ENCODE measurements at places on chromosomes 5 and 9. TPM values are rescaled to one million over a fixed set of nuclear protein-coding genes. Genes with fewer than 3 reads are reported as not detected.
A peak's percentile ranks its signal among the peaks of the same experiment; 100 is the strongest.

Gene SH3RF2
- total RNA-seq = 350 TPM

DNA sequence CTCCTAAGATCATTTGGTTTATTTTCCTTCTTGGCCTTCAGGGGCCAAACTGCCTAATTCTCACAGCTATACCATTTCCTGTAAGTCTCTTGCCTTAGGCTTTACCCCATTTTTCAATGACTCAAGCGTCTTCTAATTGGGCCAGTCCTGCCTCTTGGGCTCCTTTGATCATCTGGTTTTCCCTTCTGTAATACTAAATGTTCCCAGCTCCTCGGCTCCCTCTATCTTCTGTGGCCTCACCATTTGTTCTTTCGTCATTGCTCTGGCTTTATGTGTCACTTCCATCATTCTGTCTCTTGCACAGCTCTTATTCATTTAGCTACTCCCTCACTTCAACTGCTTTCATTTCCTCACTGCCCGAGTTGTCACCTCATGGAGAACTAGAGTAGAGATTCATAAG lies 14.5 kb upstream of the SPINK7 start:
- no peak for DNase-seq

Gene CDH9
- total RNA-seq = not detected

- DNase-seq = no peak
These were observed 176.7 kb upstream of the ZNF608 start for GRCh38 chr5:124923131-124923530.

GRCh38 chr9:105330755-105331154 lies 86.3 kb downstream of the SLC44A1 start:
- no peak for DNase-seq

Gene SLC34A3
- not detected for total RNA-seq

Gene AFAP1L1
- total RNA-seq = 48.9 TPM

Gene PRRT1B
- total RNA-seq = not detected

DNA sequence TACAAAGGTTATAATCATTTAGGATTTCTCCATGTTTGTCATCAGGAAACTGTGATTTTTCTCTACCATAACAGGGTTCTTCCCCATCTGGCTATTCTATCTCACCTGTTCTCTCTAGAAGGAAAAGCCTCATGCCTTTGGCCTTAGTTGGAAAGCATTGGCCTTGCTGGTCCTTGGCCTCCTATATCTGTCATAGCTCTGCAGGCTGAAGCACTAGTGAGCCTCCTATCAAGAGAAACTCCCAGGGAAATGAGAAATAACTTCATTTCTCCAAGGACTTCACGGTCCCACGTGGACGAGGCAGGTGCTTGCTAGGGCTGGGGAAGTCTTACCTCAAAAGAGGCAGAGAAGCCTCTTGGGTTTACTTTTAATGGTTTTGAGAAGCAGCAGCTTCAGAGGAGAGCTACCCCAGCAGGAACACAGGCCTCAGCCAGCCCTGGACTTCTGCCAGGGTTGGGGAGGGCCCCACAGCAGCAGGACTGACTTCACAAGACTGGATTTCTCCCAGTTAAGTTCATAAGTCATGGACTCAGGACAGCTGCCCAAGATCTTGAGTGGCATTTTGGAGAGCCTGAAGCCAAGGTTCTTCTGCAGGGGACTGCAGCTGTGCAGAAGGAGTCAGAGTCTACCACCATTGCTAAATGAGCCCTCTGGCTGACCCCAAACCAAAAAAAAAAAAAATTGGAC lies 15.8 kb upstream of the PSAT1 start:
- DNase-seq = peak; percentile 89

GRCh38 chr9:36125062-36125855 lies 11.3 kb upstream of the GLIPR2 start:
- DNase-seq = no peak

Gene ABO
- total RNA-seq = 1.7 TPM

GRCh38 chr5:144328494-144328893 lies 157.8 kb downstream of the KCTD16 start:
- no peak for DNase-seq

Gene SPINK7
- not detected for total RNA-seq

Gene RASGRF2
- 6.5 TPM for total RNA-seq

DNA sequence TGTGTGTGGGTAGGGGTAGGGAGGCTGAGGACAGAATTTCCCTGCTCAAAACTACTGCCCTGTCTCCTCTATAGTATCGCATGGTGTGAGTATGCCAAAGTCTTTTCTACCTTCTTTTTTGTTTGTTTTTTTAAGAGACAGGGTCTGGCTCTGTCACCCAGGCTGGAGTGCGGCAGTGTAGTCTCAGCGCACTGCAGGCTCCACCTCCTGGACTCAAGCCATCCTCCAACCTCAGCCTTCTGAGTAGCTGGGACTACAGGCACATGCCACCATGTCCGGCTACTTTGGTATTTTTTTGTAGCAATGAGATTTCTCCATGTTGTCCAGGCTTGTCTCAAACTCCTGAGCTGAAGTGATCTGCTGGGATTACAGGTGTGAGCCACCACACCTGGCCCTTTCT lies 2.5 kb downstream of the SRP19 start:
- DNase-seq = peak; percentile 40

Gene HSDL2
- 284 TPM for total RNA-seq

Gene AHRR
- total RNA-seq = 2.1 TPM

DNA sequence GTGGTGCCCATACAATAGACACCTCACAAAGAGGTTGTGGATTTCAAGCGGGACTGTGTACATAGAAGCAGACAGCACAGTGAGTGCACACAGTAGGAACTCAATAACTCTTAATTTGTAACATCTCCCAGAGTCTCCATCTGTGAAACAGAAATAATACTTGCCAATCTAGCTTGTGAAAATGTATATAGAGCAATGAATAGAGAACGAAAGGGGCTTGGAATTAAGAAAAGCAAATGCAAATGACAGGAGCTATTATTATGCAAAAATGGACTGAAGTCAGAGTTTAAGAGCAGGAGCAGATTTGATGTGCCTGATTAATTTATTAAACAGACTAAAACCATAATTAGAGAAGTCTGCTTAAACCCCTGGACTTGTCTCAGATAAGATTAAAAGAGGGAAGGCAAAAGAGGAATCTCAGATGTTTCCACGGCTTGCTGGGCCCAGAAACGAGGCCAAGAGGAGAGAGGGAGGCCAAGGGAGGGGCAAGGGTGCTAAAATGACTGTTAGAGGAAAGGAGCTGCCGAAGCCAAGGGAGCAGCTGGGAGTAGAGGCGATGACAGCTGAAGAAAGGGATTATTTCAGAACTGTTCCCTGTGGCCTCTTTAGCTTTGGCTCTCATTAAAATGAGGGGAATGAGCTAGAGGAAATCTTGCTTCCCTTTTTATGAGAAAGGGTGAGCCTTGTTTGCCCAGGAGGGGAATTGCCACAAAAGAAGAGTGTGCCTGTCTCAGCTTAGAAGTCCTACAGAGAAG lies 72.1 kb downstream of the FEM1C start:
- DNase-seq = peak; percentile 68

- DNase-seq = no peak
These were observed 28.3 kb upstream of the NIPAL4 start for GRCh38 chr5:157431544-157432200.

GRCh38 chr5:1523480-1523792 lies 324 bp downstream of the LPCAT1 start:
- DNase-seq = no peak

DNA sequence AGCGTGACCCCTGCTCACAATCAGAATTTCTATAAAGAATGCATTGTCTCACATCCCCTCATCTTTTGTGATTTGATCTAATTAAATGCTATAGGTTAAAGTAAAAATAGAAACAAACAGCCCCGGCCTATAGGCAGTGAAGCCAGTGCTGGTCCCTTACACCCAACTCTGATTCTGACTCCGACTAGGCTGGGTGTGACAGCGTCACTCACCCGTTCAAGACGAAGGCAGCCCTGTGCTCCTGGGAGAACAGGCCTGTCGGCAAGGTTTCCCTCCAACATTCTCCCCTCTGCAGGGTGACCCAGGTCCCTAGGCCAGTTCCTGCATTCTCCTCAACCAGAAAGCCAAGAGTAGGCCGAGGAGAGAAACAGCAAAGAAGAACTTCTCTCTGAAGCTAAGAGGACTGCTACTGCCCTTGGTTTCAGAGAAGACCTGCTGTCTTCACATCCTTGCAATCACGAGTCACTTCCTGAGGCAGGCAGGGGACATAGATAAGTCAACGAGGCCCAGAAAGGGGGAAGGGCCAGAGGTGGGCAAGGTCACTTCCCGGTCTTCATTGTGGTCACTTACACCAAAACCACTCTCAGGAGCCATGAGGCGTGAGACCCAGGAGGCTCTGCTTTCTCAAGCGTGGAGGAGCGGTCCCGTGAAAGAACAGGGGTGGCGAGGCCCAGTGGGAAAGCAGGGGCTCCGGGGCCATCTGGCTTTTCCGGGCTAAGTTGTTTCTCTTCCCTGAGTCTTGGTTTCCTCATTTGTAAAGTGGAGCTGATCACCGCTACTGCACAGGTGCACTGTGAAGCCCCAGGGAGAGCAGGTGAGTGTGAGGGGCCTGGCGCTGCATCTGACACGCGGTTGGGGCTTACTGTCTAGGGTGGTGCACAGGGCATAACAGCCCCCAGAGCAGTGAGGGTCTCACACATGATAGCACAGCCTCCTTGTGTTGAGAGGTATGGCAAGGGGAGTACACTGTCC lies 200.8 kb downstream of the CRB2 start:
- no peak for DNase-seq

- DNase-seq = no peak
These were observed 97.9 kb downstream of the AOPEP start for GRCh38 chr9:94824411-94824810.

- DNase-seq = no peak
These were observed 61.5 kb upstream of the CTSL start for GRCh38 chr9:87664153-87665060.

Gene TMEM267
- 4.9 TPM for total RNA-seq

Gene EPB41L4A
- 18.6 TPM for total RNA-seq

DNA sequence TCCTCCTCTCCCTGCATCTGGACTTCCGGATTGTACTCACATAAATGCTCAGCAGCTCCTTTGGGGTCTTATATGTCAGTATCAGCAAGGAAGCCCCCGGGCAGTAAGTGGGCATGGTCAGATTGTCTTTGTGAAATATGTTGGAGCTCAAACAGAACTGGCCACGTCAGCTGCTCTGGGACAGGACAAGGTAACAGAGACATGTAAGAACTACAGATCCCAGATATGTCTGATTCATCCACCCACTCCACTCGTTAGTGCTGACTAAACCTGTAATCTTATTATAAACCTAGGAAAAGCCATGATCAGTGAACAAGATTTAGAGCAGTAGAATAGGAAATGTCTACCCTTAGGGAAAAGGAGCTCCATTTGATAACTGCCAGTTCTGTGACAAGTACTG lies 561.8 kb downstream of the CETN3 start:
- no peak for DNase-seq

DNA sequence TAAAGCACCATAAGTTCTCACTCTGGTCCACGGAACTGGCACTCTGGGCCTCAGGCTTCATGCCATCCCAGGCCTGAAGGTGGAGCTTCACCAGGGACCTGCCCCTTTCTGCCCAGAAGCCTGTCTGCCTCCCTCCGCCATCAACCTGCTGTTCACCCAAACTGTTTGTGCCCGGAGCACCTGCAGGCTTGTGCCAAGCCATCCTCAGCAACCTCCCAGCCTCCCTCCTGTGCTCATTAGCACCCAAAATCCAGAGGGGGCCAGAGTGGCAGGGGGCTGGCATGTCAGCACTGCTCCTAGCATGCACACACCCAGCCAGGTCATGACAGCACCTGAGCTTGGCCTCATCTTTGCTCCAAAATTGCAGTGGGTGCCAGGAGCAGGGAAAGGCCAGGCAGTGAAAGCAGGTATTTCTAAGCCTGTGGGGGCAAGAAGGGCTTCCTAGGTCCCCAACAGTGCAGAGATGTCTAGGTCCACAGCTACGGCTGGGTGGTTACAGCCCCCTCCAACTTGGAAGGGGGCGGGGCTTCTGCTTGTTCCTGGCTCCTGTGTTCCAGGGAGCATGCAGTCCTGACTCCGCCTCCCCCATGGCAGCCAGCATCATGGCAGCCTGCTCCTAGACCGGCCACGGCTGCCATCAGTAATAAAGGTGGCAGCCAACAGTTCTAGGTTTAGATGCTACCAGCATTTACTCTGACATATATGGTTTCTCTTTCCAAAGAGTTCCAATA lies 85.1 kb downstream of the GIN1 start:
- no peak for DNase-seq

DNA sequence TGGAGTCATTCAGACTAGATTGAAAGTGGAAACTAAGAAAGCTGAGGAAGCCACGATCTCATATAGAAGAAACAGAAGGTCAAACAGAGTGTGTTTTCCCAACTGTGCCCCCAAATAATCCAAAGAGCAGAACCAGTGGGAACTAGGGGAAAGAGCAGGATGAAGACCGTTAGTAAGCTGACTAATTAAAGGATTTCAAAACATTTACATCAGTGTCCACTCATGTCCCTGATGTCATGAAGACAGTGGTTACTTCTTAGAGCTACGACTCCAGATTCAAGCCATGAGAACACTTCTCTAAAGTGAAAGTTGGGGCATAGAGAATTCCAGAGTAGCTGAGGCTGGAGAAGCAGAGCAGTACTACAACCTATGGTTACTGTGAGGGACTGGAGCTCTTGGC lies 119.6 kb upstream of the SLC12A2 start:
- no peak for DNase-seq

- DNase-seq = no peak
These were observed 116.6 kb upstream of the SLC44A1 start for GRCh38 chr9:105127863-105128220.

DNA sequence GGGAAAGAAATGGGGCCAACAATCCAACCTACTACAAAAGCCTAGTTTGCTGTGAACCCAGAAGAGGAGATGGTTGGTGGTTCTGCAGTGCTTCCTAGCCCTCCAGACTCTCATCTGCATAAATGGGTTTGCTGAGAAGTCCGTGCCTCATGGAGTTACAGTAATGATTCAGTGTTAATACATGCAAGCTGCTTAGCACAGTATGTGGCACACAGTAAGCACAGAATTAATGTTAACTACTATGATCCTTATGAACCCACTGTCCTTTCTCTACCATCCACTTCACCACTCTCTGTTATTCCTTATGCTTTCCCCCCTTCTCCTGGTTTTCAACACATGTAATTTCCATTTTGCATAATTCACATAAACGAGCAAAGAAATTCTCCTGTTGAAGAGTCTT lies 100.0 kb downstream of the ACTBL2 start:
- no peak for DNase-seq

GRCh38 chr9:20990867-20991266 lies 40.6 kb downstream of the HACD4 start:
- DNase-seq = no peak
